ENCODE measurements at places on chromosomes 3 and 15.

- no peak for DNase-seq
Measured at GRCh38 chr3:153404157-153404556, 242.1 kb downstream of the RAP2B start.

GRCh38 chr3:138687236-138687635 lies 78.7 kb downstream of the FAIM start:
- no peak for DNase-seq

DNA sequence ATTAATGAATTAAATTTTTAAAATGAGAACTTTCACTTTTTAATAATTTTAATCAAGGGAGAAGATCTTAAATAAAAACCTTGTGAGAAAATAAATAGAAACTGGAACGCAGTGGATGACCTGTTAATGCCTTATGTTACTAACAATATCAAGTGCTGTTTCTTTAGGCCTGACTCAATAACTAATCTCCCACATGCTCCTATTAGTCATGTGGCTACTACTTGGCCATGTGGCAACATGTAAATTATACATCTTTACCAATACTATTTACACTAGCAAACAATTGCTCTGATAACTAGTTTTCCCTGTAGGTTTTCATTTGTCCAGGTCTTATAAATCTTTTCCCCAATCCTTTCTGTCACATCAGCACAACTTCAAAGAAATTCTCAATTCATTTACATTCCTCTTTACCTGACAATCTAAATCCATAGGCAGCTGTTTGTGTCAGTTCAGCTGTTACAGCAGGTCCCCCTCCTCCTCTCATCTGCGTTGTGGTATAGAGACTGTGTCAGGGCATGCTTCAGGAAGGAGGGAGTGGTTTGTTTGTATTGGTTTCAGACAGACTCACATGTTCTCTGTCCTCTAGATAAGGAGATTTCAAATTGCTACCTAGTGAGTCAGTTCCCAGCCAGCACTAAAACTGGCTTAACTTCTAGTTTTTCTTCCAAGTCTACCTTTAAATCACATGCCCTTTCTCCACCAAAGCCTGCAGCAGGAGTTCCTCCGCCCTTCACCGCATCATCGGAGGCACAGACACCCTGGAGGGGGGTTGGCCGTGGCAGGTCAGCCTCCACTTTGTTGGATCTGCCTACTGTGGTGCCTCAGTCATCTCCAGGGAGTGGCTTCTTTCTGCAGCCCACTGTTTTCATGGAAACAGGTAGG lies 11.3 kb upstream of the C3orf52 start:
- DNase-seq, result no peak

- DNase-seq, result no peak
Measured at GRCh38 chr15:80957976-80958375, 31.6 kb downstream of the MESD start.

DNA sequence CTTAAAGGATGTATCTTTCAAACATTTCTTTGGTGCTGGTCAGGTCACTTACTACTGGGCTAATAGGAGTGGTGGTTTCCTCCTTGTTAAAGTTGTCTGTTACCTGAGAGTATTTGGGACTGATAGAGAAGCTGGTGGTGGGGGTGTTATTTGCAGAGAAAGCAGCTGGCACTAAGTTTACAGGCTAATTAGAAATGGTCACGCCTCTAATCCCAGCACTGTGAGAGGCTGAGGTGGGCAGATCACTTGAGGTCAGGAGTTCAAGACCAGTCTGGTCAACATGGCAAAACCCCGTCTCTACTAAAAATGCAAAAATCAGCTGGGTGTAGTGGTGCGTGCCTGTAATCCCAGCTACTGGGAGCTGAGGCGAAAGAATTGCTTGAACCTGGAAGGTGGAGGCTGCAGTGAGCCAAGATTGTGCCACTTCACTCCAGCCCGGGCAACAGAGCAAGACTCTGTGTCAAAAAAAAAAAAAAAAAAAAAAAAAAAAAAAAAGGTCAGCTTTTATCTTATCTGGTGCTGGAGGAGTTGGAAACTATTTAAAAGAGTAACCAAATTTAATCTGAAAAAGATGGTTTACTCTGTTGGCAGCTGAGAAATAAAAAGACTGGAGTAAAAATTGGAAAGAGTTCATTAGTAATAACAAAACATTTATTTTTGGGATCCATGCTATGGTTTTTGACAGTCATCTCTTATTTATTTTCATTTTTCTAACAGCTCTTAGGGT lies 332.6 kb downstream of the PTPRG start:
- DNase-seq, result no peak

GRCh38 chr3:183576487-183577107 lies 21.1 kb upstream of the KLHL6 start:
- no peak for DNase-seq

DNA sequence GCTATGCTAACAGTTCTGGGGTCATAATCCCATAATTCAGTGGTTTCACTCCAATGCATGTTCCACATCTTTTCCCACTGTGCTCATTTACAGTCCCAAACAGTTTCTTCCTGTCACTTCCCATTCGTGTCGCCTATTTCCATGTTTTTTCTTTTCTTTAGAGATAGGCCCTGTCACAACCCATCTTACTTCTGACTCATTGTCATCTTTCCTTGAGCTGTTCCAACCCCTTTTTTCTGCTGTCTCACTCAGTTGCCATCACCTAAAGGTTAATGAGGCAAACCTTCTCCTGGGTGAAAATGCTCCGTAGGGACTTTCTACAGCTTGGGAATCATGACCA lies 814.5 kb downstream of the VGLL3 start:
- DNase-seq, result no peak

DNA sequence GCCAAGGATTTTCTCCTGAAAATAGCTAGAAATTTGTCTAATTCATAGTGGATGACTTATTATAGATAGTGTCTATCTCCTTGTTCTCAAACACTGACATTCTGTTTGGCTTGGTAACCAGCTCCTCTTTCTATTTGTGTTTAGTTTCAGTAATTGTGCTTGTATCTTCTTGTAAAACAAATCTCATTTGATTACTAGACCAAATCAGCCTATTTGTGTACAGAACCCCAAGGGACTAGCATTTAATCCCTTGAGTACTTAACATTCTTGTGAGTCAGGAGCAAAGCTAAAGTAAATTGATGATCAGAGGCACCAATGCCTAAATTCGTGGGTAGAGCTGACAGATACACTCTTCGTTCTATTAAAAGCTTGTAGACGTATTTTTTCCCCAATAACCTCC lies 306.5 kb upstream of the SLITRK3 start:
- no peak for DNase-seq

DNA sequence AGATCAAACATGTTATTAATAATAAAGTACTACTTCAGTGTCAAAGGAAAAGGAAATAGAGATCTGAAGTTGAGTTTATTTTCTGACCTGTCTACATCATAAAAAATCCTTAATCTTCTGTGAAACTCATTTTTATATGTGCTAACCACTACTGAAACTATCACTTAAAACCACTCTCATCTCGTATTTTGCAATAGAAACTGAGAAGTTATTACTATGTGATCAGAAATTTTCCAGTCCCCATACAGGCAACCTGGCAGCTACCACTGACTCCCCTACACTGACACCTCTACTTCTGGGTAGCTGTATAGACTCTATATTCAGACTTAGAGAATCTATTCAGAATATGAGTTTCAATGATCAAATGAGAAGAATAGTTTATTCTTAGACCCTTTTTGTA lies 8.3 kb downstream of the HDGFL3 start:
- no peak for DNase-seq

DNA sequence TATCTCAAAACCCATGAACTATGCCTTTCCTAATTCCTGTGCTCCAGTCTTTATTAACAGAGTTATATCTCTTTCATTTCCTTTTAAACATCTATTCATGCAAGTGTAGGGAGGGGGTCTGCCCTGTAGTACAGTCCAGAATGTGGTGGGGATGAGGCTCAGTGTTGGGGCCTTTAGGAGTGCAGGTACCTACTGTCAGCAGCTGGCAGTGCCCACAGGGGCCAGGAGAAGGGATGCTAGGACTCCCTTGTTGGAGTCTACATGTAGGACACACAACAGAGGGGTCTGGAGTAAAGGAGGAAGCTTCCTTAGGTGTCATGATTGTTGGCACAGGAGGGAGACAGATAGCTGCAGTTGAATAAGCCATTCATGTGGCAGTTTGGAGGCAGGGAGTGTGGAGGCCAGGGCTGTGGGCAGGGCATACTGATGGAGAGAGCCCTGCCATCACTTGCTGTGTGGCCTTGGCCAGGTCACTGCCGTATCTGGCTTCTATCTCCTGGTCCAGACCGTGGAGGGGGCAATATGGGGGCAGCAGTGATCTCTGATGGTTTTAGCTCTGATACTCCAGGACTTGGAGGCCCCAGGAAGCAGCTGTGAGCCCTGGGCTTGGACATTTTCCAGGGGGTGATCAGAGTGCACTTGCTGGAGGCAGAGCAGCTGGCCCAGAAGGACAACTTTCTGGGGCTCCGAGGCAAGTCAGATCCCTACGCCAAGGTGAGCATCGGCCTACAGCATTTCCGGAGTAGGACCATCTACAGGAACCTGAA lies 29.5 kb downstream of the ESYT3 start:
- DNase-seq, result no peak

DNA sequence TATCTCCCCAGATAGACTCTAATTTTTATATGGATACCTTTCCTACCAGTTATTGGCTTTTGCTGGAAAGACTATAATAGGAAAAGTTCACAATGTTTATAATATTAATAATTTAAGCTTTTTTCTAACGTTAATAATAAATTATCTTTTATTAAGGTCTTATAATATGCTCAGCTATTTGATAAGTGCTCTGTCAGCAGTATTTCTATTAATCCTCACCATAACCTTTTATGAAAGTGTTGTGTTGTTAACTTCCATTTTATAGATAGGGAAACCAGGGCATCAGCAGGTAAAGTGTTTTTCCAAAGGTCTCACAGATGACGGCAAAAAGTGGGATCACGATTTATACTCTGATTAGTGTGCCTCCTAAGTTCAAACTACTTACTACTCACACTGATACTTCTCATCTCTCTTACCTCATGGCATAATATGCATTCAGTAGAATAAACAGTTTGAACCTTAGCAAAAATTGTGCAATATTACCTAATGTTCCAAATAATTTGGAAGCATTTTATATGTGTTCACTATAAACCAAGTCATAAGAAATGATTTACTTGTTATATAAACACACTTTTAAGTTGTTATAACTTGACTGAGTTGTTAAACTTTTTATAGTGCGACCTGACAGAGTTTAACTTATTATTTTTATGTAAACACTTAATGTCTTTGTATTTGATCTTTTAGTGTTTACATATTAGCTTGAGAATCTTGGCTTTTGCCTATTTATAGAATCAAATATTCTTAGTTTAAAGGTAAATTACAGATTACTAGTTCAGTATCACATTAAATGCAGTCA lies 274.9 kb upstream of the DCBLD2 start:
- no peak for DNase-seq

DNA sequence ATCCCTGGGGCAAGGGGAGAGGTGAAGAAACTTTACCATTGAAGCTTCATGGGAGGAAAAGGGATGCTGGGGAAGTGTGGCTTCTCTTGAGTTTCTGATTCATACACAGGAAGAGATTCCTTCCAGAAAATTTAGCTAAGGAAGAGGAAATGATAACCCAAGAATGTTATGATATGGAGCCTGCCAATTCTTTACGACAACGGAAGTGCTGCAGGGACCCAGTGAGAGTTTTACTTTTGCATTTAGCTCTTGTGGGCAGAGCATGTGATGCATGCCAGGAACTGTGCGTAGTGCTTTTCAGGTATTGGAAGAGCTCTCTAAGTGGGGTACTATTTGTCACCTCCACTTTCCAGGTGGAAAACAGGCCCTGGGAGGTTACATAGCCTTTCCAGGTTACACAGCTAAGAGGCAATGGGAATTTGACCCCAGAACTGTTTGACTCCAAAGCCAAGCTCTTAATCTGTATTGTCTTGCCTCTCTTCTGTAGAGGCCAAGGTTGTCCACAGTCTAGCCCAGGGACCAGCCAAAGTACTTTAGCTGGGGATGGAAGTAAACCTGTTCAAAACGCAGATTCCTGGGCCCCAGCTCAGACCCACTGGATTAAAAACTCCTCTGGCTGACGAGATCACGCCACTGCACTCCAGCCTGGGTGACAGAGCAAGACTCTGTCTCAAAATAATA lies 23.0 kb downstream of the CMTM7 start:
- no peak for DNase-seq

- DNase-seq, result no peak
Measured at GRCh38 chr3:112813723-112814171, 32.9 kb downstream of the CD200R1L start.

GRCh38 chr15:61153291-61153690 lies 75.8 kb downstream of the RORA start:
- no peak for DNase-seq

GRCh38 chr3:12471241-12471640 lies 13.0 kb upstream of the TSEN2 start:
- peak; percentile 24 for DNase-seq

DNA sequence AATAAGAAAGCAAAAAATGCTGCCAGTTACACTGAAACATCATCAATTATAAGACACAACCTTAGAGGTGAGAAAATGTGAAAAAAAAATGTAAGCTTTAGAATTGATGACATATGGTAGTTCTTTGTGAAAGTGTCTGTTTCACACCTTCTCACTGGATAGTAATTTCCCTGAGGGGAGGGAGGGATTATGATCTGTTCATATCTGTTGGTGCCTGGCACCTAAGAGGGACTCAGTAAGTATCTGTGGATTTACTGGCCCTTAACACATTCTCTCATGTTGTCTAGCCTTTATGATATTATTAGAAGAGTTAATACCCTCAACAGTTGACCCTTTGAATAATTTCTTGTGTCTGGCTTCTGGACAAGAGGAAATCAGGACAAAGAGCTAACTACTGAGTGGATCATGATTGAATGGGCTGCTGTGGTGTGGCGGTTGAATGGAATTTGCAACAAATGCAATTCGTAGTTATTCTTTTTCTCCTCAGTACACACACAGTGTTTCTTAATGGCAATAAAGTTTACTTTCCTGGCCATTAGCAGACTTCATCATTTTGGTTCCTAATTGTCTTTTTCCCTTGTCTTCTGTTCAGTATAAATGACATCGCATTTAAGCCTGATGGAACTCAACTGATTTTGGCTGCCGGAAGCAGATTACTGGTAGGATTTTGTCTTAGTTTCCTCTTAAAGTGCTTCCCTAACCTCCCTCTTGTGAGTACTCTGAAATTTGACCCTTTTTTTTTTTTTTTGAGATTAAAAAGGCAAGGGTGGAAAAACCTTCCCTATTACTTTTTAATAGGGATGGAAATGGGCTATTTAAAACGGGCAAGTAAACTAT lies 9.5 kb downstream of the IFT122 start:
- no peak for DNase-seq

DNA sequence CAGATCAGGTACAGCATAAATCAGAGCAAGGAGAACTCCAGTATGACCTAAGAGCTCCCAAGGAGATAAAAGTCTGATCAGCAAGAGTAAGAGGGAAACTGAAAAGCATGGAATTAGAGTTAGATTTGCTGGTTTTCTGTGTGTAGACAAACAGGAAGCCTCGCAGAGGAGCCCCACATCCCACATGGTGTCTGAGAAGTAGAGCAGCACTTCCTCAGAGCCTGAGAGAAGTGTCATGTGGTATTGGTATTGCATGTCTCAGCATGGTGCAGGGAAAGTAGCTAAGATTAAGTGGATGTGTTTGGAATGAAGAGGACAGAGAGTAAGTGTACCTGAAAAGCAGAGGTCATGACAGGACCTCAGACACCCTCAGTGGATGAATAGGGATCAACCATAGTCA lies 175.4 kb upstream of the GBE1 start:
- no peak for DNase-seq

GRCh38 chr15:99514306-99514705 lies 51.5 kb upstream of the MEF2A start:
- DNase-seq, result no peak

GRCh38 chr3:62749657-62750056 lies 125.6 kb downstream of the CADPS start:
- no peak for DNase-seq

- DNase-seq, result no peak
Measured at GRCh38 chr15:76987896-76988860, 6.7 kb upstream of the PSTPIP1 start.

GRCh38 chr3:179460260-179460659 lies 9.0 kb upstream of the GNB4 start:
- DNase-seq, result no peak
